Thyroid gland (tissue), 4 donors: ENCODE measurements at places on chromosomes 16 and 17. TPM values are rescaled to one million over a fixed set of nuclear protein-coding genes. Genes with fewer than 3 reads are reported as not detected.

DNA sequence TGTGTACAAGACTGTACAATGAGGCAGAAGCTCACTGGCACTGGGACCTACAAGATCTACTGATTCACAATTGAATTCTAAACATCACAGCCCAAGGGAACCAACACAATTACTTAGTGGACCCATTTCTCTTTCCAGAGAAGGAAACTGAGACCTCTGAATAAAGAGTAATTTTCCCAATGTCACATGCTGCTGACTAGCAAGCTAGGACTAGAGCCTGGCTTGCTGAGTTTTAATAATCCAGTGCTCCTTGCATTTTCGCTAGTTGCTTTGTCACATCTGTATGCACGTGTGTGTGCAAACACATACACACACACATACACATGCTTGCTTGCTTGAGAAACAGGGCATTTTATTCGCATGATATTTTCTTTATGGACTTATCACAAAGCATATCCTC, 3.9 kb upstream of the LPO start:
- DNase-seq: no peak

DNA sequence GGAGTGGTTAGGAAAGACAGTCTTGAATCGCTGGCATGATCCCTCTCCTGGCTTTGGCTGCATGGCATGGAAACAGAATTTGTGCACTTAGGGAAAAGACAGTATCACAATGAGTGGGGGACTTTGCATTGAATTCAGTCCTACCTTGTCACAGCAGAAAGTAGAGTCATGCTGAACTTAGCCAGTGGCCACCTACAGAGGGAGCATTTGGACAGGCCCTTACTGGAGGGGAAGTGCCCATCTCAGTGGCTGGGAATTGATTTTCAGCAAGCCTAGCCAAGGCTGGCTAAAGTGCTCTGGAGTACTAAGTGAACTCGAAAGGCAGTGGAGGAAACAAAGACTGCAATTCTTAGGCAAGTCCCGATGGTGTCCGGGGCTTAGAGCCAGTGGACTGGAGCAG, 364.3 kb upstream of the TOM1L1 start:
- no peak for DNase-seq

GRCh38 chr16:50534556-50534955, 13.6 kb upstream of the NKD1 start:
- no peak for DNase-seq

DNA sequence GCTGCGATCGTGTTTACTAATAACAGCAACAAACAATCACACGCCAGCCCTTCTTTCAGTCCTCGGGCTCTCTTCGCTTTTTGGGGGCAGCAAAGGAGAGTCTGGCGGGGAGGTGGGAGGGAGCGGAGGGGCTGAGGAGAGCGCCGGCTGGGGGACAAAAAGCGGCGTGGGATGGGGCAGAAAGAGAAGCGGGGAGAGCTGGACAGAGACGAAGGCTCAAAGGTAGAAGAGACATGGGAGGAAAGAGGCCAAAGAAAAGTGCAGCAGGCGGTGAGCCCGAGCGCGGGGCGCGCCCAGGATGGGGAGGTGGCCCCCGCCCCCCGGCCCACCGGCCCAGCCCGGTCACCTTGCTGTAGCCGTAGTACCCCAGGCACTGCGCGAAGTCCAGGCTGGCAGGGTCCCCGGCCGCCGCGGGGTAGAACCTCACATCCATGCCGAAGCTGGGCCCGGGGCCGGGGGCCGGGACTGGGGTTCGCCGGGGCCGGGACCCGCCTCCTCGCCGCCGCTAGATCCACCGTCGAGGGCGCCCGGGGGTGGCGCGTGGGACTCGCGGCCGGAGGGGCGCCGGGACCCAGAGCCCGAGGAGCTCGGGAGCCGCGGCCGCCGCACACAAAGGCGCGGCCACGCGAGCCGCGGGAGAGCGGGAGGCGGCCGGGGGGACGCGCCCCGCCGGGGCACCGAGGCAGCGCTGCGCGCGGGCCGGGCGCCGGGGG, 496 bp downstream of the TOX3 start:
- no peak for DNase-seq

DNA sequence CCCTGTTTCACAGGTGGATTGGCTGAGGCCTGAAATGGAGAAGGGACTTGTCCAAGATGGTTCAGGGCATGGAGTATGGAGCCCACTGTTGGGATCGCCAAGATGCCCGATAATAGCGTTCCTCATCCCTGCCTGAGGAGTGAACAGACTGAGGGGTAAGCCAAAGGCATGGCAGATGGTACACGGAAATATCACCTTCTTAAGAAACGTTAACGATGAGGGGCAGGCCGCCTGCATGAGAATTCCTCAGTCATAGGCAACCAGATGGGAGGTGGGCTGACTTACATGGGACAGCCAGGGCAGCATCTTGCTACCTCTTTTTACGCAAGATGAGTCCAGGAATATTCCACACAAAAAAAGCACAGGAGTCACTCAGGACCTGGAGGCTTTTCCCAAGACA, 188.1 kb downstream of the CCDC182 start:
- DNase-seq: no peak

DNA sequence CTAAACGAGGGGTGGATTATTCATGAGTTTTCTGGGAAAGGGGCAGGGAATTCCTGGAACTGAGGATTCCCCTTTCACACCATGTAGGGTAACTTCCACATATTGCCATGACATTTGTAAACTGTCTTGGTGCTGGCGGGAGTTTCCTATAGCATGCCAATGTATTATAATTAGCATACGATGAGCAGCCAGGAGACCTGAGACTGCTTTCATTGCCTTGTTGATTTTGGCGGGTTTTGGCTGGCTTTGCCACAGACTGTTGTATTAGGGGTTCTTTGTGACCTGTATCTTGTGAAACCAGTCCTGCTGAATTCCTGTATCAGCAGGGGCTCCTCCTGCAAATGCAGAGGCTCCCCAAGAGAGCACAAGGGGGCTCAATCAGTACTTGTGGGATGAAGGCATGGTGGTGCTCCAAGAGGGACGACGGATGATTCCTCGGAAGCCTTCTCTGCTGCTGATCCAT, 104.4 kb upstream of the CACNG5 start:
- no peak for DNase-seq

GRCh38 chr16:51236583-51236982, 85.5 kb upstream of the SALL1 start:
- DNase-seq: no peak

GRCh38 chr16:4395055-4395726, 21.2 kb downstream of the CORO7 start:
- no peak for DNase-seq

GRCh38 chr16:65229191-65229662, 107.4 kb upstream of the CDH11 start:
- DNase-seq: no peak

DNA sequence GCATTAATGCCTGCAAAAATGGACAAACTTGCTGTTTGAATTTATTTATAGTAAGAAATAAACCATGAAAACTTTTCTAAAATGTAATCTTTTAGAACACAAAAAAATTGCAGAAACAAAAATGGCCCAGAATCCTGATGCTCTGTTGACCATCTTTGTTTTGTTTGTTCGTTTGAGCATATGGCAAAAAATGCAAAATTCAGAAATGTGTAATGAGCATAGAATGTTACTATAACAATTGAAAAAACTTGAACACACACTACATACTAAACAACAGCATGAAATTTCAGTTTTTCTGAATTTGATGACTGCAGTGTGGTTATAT, 1.1 kb upstream of the KPNA2 start:
- DNase-seq: no peak

GRCh38 chr17:40556884-40557414, 8.3 kb downstream of the CCR7 start:
- DNase-seq: no peak

- DNase-seq: no peak
Observed at GRCh38 chr16:183005-183404, 2.7 kb downstream of the HBQ1 start.

GRCh38 chr17:51640108-51640622, 379.8 kb downstream of the UTP18 start:
- no peak for DNase-seq

DNA sequence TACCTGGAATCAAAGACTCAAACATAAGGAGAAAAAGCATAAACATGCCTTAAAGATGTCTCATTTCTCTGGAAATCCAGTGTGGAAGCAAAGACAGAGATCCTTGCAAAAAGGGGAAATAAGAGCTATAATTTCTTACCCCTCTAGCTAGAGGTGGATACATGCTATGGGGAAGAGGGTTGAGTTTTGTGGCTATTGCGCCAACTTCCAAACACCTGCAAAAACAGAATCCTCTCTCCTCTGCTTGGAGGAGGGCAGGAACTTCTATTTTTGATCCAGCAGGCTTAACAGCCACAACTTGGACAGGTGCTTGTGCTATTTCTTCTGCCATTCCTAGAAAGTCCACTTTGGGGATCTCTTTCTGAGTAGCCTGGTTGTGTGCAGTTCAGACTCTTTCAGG, 21.5 kb upstream of the NUDT7 start:
- DNase-seq: no peak

DNA sequence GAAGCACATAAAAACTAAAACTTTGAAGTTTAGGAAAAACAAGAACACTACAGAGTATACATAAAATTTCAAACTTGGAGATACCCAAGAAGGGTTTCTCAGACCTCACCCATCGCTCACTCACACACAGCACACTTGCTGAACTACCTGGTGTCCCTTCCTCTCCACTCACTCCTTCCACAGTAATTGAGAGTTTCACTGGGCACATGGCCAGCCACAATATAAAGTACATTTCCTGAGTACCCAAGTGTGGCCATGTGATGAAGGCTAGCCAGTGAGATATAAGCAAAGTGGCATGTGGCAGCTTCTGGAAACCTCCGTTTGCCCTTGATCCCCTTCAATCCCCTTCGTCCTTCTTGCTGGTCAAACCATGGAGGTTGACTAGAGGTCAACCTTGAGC, 11.9 kb downstream of the TOX3 start:
- no peak for DNase-seq

- DNase-seq: peak; percentile 77
Observed at GRCh38 chr17:39812466-39812865, 51.6 kb downstream of the IKZF3 start.

DNA sequence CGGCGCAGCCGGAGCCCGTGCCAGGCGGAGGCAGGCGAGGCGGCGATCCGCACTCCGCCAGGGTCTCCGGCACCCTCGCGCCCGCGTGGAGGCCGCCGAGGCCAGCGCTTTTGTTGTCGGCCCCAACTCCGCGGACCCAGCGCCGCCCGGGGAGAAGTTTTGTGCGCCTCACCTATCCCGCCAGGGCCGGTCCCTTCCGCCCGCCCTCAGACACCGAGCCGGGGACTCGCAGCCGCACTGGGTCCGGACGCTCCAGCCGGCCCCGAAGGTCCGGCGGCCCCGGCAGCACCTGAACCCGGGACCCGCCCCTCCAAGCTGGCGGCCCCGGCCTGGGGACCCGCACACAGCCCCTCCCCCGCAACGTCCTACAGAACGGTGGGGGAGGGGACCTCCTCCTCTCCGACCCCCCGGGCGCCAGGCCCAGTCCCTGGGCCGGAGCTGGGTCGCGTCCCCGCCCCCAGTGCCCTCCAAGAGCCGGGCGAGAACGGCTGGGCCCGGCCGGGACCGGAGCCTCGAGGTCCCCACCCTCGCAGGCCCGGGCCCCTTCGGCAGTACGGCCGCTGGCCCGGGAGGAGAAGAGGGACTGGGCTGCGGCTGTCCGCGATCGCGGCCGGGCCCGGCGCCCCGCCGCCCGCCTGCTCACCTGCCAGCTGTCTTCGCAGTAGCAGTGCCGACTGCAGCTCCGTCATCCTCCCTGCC, 698 bp downstream of the UBE2G1 start:
- peak; percentile 50 for DNase-seq

DNA sequence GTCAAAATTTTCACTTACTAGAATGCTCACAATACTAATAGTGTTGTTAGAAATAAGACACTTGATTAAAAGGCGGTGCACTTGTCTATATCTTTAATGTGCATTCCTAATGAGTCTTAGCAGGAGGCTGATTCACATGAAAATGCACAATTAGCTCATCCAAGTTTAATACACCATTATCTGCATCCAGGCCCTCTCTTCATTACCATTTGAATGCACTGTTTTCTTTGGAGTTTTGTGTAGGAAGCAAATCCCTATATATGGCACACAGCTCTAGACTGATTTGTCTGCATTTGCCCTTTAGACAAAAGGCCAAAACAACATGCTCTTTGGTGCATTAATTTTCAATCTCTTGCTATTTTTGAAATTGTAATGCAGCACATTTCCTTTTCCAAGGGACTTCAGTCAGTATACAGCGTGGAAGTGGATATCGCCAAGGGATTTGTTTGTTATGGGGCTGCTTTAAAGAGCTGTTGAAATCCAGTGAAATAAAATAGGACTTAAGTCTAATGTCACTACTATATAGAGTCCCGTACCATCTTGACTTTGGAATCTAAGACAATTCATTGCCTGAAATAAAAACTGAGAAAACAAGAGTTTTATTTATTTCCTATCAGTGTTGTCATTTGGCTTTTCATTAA, 257.6 kb upstream of the CPHXL start:
- no peak for DNase-seq

GRCh38 chr16:35931722-35932121, 2472.3 kb downstream of the TP53TG3F start:
- DNase-seq: no peak

DNA sequence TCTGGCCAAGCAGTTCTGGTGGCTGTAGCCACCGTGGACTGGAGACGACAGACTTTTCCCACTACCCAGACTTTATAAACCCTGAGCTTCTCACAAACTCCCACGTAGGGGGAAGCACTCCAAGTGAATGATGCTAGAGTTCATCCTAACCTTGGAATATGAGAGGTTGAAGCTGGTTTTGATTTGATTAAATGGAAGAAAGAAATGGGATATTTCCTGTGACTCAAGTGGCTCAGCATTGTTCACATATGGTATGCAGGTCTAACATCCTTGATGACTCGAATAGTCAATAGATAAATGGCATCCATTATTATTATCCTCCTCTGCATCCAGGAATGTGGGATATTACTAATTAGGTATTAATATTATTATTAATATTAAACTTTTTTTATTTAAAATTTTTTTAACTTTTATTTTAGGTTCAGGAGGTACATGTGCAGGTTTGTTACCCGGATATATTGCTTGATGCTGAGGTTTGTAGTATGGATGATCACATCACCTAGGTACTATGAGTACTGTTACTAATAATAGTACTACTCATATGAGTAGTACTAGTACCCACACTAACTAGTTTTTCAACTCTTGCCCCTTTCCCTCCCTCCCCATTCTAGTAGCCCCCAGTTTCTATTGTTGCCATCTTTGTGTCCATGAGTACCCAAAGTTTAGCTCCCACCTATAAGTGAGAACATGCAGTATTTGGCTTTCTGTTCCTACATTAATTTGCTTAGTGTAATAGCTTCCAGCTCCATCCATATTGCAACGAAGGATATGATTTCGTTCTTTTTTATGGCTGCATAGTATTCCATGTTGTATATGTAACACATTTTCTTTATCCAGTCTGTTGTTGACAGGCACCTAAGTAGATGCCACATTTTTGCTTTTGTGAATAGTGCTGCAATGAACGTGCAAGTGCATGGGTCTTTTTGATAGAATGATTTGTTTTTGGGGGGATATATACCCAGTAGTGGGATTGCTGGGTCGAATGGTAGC, 22.9 kb downstream of the PIK3R6 start:
- DNase-seq: no peak

- DNase-seq: no peak
Observed at GRCh38 chr16:2827831-2828520, 2.1 kb upstream of the ZG16B start.

Gene HOXB3
- 1.5 TPM for total RNA-seq

Gene ADAT1
- 50.5 TPM for total RNA-seq

Gene TPSG1
- not detected for total RNA-seq

Gene KRT40
- not detected for total RNA-seq

Gene SP6
- total RNA-seq: 0.94 TPM

Gene NPIPB2
- total RNA-seq: 34.4 TPM

Gene SPATA22
- 0.67 TPM for total RNA-seq

Gene HES7
- not detected for total RNA-seq

Gene EXOC3L1
- total RNA-seq: 5.9 TPM

Gene CNGB1
- 0.13 TPM for total RNA-seq

Gene ENKD1
- total RNA-seq: 26.1 TPM

Gene PRR35
- not detected for total RNA-seq

Gene OTOP3
- not detected for total RNA-seq
